ENCODE measurements at places on chromosomes 1 and 21. TPM values are rescaled to one million over a fixed set of nuclear protein-coding genes. Genes with fewer than 3 reads are reported as not detected.
A peak's percentile ranks its signal among the peaks of the same experiment; 100 is the strongest.

DNA sequence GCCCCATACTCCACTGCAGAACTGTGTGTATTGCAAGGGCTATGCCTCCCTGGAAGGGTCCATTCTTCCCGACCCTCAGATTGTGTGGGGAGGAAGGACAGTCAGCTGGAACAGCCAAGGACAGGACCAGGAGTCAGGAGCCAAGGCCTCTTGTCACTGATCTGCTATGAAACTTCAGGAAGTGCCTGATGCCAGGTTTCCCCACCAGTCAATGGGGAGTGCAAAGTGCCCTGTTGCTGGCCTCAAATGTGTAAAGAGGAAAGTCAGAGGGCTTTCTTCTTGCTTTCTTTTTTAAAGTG is 168.8 kb downstream of the GRIK3 start:
- no peak for DNase-seq

GRCh38 chr1:9289090-9289534 is 3.6 kb upstream of the SPSB1 start:
- DNase-seq = peak; percentile 75

DNA sequence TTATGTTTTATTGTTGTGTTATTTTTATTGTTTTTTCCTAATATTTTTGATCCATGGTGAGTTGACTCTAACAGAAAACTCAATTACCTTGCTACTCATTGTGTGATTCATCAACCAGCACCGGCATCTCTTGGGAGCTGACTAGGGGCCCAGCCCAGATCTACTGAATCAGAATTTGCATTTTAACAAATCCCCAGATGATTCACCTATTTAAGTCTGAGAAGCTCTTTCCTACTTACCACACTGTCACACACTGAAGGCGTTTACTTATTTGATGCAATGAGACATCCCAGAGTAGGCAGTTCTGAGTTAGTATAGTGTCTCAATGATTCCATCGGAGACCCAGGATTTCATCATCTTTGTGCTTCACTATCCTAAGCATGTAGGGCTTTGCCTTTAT is 416.6 kb downstream of the RWDD3 start:
- DNase-seq = peak; percentile 34

- DNase-seq = no peak
Observed at GRCh38 chr1:19122668-19123067, 87.4 kb downstream of the UBR4 start.

GRCh38 chr1:204634260-204634910 is 51.2 kb downstream of the LRRN2 start:
- no peak for DNase-seq

DNA sequence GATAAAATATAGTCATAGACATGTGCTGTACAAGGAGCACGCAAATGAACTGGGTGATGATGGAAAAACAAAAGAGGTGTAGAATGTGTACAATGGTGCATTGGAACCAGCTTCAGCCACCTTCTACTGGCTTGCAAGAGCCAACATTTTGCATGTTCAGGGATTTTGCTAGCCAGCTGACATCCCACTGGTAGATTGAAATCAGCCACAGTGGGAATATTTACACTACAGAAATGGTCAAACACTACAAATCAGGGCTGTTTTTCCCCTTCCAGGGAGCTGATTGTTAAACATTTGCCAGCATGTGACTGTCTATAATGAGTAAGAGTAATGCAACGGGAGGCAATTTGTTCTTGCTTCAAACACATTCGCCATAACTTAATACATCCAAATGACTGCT is 23.2 kb downstream of the PMVK start:
- no peak for DNase-seq

DNA sequence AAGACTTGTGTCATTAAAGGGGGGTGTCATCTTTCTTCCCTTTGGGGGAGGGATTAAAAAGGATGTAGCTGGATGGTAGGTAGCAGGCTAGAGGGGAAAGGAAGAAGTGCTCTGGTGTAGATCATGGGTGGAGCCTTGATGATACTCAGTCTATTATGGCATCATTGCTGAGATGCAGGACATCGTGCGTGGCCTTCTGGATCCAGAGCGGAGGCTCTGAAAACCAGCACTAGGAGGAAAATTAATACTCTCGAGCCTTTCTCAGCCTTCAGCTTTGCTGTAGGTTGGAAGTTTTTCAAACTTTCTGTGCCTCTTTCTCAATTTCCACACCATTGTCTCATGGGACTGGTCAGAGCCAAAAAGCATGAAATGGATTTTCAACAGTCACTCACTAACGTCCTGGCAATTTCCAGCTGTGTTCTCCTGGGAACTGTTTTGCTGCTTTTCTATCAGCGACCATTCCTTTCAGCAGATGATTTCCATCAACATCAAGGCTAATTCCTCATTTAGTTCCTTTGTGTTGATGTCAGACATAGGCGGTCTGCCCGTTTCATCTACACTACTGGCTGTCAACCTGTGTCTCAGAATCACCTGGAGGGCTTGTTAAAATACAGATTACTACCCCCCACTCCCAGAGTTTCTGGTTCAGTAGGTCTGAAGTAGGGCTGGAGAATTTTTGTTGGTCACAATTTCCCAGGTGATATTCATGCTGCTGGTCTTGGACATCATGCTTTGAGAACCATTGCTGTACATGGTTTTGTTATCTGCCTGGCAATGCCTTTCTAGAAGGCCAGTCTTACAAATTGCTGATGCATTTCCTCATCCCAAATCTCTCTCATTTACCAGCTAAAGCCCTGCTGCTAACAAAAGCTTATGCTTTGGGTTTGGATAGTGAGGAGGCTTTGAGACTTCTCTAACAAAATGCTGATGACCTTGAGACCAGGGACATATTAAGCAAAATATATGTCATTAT is 7.7 kb downstream of the CACNA1E start:
- DNase-seq = no peak

The LRRC39 gene
- 2.1 TPM for total RNA-seq

DNA sequence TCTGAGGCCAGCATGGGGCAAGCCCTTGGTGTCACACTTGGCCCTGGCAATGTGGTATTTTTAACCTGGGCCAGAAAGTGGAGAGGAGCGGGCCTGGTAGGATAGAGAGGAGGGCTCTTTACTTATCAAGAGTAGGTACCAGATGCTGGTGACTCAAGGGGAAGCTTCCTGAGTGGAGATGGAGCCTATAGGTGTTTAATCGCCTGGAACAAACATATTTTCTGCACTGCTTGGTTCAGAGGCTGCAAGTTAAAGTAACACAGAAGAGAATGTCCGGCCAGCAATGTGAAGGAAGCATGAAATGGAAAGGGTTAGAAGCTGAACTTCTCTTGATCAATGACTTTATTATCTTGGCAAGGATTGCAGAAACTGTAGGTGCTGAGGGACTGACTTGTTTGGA is 74.3 kb downstream of the DDR2 start:
- no peak for DNase-seq

DNA sequence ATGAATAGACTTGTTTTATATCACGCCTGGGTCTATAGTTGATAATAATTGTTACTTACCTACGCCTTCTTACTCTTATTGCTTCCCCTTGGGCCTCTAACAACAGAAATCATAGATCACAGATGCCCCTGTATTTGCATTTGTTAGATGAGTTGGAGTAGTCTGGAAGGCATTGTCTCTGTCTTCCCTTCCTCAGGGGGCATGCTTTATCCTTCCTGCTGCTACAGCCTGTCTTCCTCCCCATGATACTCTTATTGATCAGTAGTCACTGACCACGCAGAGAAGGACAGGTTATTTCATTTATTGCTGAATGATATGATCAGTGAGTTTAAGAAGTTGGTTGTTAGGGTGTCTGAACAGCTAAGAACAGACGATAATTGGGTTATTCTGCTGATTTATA is 98.4 kb downstream of the DNM3 start:
- DNase-seq = no peak

DNA sequence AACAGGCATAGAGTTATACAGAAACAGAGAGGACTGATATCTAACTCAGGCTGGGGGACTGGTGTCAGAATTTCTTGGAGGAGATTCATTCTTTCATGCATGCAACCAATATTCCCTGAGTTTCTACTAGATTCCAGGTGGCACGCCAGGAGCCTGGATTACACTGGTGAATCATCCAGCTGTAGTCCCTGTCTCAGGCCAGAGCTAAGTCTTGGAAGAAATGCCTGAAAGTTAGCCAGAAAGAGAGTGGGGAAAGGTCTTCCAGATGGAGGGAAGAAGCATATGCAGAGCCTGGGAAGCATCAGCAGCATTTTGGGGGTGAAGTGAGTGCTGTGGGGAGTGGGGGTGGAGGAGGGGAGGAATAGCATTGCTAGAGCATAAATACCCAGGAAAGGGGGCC is 239.1 kb downstream of the OMA1 start:
- DNase-seq = no peak

DNA sequence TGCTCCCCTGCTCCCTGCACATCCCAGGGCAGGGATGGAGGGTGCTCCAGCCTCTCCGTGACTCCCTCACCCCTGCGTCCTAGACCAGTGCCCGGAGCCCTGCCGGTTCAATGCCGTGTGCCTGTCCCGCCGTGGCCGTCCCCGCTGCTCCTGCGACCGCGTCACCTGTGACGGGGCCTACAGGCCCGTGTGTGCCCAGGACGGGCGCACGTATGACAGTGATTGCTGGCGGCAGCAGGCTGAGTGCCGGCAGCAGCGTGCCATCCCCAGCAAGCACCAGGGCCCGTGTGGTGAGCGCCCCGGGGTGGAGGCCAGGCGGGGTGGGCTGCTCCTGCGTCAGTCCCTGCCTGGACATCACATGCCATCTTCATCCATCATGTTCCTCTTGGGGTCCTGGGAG is 22.0 kb downstream of the AGRN start:
- no peak for DNase-seq

The EVA1B gene
- total RNA-seq = 1.5 TPM
